ENCODE measurements at places on chromosomes 16 and 17. TPM values are rescaled to one million over a fixed set of nuclear protein-coding genes. Genes with fewer than 3 reads are reported as not detected.

Gene WWP2
- 15.0 TPM for total RNA-seq

Gene TSPAN10
- 0.53 TPM for total RNA-seq

Gene OR1F1
- total RNA-seq = not detected

Gene LPO
- not detected for total RNA-seq

Gene NME3
- 48.5 TPM for total RNA-seq

Gene HLF
- total RNA-seq = 0.26 TPM

Gene KRTAP9-8
- total RNA-seq = not detected

Gene SBK1
- under 0.01 TPM for total RNA-seq

Gene DECR2
- total RNA-seq = 3.7 TPM

Gene TERB1
- 0.26 TPM for total RNA-seq

Gene TEX19
- total RNA-seq = not detected

Gene ARHGDIG
- 0.51 TPM for total RNA-seq

Gene BRIP1
- total RNA-seq = 2.3 TPM

Gene FOXJ1
- not detected for total RNA-seq

Gene FBXL16
- total RNA-seq = 0.64 TPM

Gene CDH13
- 23.3 TPM for total RNA-seq

Gene FSCN2
- 1.3 TPM for total RNA-seq

Gene TBC1D3B
- 0.79 TPM for total RNA-seq

Gene GPR179
- total RNA-seq = under 0.01 TPM

Gene TM4SF5
- not detected for total RNA-seq

Gene SDR42E1
- 29.1 TPM for total RNA-seq

Gene KANSL1
- 58.5 TPM for total RNA-seq

Gene SLC16A11
- total RNA-seq = 0.38 TPM

Gene SLC16A6
- total RNA-seq = 0.26 TPM

Gene PIPOX
- total RNA-seq = 0.26 TPM

Gene DOC2B
- 2.7 TPM for total RNA-seq

Gene RBFOX1
- not detected for total RNA-seq

Gene ADCY7
- 29.2 TPM for total RNA-seq

Gene KRT31
- total RNA-seq = 0.26 TPM

Gene HBA1
- not detected for total RNA-seq

Gene SLC12A3
- not detected for total RNA-seq

Gene RNF222
- total RNA-seq = under 0.01 TPM

Gene CCL7
- not detected for total RNA-seq

Gene HSD17B1
- 7.4 TPM for total RNA-seq

Gene KIF18B
- not detected for total RNA-seq

Gene RAD51C
- 34.4 TPM for total RNA-seq

Gene TEKT1
- total RNA-seq = not detected

Gene COG1
- 12.9 TPM for total RNA-seq
